ENCODE measurements at places on chromosomes 6 and 20.

DNA sequence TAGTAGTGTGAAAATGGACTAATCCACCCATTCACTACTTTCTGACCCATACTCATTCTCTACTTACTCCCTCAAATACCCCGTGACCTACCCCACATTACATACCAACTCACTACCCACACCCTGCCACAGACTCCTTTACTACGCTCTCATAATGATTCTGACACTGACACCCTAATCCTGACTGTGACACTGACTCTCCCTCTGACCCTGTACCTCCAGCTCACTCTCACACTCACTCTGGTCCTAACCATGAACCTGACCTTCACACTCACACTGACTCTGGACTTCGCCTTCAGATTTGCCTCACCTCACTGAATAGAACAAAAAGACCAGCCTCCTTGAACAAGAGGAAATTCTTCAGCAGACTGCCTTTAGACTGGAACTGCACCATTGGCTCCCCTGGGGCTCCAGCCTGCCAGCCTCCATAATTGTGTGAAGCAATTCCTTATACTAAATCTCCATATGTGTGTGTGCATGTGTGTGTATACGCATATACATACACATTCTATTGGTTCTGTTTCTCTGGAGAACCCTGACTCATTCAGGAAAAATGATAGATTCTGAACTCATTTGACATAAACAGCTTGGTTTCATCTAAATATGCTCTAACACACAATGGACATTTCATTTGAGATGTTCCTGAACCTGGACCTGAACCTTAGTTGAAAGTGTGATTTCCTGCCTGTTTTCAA, 10.5 kb upstream of the ZNF343 start:
- no peak for DNase-seq

GRCh38 chr6:3750317-3751076, 1.0 kb downstream of the PXDC1 start:
- peak; percentile 89 for DNase-seq

- DNase-seq, result no peak
Observed at GRCh38 chr20:57507477-57507876, 17.5 kb downstream of the CTCFL start.

DNA sequence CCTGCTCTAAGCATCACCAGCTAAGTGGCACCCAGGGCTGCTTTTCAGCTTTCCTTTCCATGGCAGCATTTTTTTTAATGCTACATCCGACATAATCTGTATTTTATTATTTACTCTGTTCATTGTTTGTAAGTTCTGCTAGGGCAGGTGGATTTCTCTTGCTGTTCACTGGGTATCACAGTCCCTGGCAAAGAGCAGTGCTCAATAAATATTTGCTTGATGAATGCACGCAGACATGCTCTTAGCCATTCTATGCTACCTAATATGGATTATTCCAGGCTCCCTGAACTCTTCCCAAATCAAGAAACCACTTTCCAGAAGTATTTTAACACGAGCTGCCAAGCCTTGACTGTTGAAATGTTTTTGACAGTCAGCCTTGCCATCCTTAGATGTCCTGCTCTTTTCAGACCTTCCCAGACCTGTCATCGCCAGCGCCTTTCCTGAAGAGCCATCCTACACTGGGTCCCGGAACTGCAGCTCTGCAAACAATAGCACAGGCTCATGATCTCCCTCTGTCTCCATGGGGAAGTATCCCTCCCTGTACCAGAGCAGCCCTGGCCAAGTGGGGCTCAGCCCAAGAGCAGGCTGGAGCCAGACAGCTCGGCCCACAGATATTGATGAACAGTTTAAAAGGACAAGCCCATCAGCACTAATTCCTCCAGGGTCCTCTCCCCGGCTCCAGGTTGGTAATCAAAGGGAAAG, 136.5 kb upstream of the CDH4 start:
- DNase-seq, result no peak

DNA sequence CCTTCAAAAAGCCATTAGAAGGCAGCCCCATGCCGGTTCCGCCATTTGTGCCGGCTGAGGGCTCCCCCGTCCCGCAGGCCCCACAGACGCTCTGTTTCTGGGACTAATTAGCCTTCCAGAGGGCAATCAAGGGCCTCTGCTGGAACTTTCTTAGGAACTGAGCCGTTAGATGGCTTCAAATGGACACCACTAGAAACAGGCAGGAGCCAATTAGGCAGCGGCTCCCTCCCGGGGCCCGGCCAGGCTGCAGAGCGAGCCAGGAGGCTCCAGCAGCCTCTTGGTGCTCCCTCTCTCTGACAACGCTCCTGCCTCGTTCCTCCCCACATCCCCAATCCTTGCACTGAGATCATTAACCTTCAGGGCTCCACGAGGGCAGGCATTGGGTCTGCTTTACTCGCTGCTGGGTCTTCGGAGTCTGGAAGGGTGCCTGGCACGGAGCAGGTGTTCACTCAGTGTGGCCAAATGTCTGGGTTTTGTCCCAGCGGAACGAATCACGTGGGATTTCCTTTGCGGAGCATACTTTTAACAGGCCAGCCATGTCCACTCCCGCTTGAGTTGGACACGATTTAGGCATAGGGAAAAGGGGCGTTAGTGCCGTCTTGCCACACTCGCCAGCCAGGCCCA, 98.3 kb downstream of the TMEM242 start:
- DNase-seq, result no peak

DNA sequence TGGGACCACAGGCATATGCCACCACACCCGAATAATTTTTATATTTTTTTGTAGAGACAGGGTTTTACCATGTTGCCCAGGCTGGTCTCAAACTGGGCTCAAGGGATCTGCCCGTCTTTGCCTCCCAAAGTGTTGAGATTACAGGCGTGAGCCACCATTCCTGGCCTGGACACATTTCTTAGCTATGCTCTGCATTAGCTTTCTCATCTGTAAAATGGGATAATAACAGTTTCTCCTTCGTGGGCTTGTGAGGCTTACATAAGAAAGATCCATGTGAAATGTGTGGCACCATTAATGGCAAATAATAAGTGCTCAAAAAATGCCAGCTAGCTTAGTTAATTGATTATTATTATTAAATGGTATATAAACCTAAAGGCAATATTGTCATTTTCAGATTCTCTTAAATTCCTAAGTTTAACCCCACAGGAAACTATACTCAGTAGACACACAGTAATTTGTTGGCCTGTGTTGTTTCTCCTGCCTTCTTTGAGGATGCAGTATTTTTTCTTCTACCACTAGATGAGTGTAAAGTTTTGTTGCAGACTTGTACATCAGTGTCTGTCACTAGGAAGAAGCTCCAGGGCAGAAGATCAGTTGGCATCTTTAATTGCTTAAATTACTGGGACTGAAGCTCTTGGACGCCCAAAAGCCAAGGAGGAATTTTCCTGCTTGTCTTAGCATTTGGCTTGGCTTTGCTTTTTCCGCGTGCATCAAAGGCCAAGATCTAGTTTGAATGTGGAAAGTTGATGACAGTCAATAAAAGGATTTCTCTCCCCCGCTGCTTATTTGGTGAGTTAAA, 162.3 kb upstream of the ZNF217 start:
- no peak for DNase-seq

DNA sequence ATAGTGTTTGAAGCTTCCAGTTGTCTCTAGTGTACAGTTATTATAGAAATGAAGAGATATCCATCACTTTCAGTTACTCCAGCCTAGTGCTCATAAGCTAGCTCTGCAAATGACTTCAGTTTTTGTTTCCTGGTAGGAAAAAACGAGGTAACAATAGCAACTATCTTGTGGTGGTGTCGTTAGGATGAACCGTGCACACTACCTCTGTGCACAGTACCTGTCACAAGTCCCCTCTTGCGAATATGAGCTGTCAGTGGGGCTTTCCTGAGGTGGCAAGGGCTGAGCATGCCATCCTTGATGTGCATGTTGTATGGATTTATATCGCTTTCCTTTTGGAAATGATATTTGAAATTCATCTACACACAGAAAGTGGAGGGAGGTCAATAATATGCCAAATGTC, 151.8 kb downstream of the ARID1B start:
- no peak for DNase-seq

GRCh38 chr20:62042025-62042820, 23.5 kb downstream of the TAF4 start:
- no peak for DNase-seq

DNA sequence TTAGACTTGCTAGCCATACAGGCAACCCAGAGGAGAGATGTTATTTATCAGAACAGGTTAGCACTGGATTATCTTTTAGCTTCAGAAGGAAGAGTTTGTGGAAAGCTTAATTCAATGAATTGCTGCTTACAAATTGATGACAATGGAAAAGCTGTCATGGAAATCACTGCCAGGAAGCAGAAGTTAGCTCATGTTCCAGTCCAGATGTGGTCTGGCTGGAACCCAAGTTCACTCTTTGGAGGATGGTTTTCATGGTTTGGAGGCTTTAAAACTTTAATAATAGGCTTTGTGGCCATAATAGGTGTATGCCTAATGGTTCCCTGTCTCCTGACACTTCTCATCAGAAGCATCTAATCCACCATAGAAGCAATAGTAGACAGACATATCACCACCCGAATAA, 699.0 kb downstream of the PHF3 start:
- DNase-seq, result no peak

- DNase-seq, result no peak
Observed at GRCh38 chr20:17281478-17281877, 54.6 kb downstream of the PCSK2 start.

DNA sequence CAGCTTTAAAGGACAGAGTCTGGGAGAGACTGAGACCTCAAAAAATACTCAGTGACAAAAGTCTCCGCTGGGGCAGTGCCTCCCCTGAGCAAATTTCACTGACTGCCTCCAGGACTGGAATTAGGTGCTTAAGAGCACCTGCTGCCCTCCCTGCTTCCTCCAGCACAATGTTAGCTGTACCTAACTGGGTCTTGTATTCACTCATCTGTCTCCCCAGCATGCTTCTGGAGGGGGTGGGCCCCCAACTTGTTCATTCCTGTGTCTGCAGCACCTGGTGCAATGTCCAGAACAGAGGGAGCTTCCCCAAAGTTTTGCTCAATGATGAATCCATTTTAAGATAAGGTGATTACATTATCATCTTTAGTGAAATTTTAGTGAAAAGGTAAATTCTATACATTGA, 650.7 kb downstream of the KIF16B start:
- no peak for DNase-seq

GRCh38 chr6:67221226-67221625, 1413.9 kb upstream of the ADGRB3 start:
- DNase-seq, result no peak

DNA sequence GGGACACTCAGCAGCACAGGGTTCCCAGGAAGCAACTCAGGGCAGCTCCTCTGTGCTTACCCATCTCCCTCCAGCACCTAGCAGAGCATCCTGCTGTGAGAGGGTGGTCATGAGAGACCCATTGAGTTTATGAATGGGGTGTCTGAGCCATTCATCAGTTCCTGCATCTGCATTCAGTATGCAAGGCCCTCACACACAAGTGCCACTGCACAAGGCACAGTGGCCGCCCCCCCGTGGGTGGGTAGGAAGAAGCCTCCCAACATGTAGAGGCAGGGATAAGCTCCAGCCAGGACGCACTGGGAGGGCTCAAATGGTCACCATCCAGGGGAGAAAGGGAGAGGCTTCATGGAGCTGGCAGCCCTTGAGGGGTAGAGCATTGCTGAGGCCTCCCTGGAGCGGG, 43.0 kb downstream of the FOXP4 start:
- DNase-seq, result no peak

- no peak for DNase-seq
Observed at GRCh38 chr20:63230800-63231268, 4.9 kb upstream of the BIRC7 start.

DNA sequence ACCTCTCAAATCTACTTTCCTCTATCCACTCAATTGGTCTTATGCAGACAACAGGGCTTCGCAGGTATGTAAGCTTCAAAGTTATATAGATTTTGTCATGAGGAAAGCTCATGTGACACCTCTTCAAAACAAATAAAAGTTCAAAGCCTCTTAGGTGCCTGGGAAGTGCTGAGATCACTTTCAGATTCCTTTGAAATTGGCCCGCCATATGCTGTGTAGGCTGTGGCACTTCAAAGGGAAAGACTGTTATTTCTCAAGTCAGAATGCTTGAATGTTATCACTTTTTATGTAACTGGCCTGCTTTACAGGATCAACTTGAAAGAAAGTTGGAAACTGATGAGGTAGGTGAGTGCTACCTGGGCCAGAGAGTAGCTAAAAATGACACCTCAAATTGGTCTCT, 67.1 kb upstream of the GFRAL start:
- DNase-seq, result no peak

All from right lobe of liver (tissue), 6 donors.